ENCODE measurements at places on chromosomes 5 and 9. TPM values are rescaled to one million over a fixed set of nuclear protein-coding genes. Genes with fewer than 3 reads are reported as not detected.
A peak's percentile ranks its signal among the peaks of the same experiment; 100 is the strongest.

- DNase-seq = no peak
Observed at GRCh38 chr5:88734191-88734640, 148.8 kb downstream of the MEF2C start.

DNA sequence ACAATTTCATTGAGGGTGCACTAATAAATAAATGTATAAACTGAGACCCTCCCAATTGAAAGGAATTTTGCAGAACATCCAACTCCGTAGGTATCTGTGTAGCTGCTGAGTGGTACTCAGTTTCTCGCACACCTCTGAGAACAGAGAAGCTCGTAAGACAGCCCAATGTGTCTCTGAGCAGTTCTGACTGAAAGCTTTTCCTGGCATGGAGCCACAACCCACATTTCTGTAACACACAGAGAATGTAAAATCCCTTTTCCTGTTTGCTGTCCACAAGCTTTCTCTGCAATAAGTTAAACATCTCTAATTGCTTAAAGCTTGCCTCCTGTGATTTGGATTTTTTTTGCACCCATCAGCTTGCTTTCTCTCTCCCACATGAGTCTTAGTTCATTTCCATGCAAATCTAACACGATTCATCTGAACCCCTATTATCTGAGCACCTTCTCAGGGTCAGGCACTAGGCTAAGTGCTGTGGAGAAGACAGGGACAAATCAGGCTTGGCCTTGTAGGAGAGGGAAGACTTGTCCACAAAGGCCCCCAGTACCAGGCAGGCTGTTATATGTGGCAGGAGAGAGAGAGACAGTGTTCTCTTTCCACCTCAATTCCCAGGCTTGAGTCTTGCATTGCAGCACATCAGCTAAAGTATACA is 44.2 kb upstream of the COL15A1 start:
- DNase-seq = peak; percentile 70

GRCh38 chr9:35508069-35508468 is 18.2 kb downstream of the RUSC2 start:
- DNase-seq = no peak

DNA sequence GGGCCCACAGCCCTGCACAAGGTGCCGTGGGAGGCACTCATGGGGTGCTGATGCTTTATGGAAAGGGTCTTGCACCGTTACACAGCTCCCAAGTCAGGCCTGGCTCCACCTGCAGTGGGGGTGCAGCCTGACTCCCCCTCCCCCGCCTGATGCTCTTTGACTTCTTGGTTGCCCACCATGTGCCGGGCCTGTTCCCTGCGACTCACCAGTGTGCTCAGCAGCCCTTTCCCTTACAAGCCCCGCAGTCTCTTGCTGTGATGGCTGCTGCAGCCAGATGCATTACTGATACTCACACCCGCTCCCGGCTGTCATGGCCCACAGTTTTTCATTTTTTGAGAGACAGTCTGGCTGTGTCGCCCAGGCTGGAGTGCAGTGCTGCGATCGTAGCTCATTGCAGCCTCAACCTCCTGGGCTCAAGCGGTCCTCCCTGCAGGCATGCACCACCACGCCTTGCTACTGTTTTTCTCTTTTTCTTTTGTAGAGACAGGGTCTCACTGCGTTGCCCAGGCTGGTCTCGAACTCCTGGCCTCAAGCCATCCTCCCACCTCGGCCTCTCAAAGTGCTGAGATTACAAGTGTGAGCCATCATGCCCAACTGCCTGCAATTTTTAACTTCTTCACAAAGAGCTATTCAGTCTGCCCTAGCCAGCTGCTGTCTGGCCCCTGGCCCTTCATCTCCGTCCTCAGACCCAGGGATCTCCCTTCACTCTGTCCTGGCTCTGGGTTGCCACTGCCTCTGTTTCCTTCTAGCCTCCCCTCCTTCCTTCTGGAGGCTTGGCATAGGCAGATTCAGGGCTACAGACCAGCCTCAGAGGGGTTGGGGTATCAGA is 109.5 kb downstream of the RXRA start:
- DNase-seq = no peak

- DNase-seq = no peak
Observed at GRCh38 chr5:112283943-112284929, 134.8 kb downstream of the EPB41L4A start.

GRCh38 chr5:119385536-119386128 is 29.8 kb downstream of the TNFAIP8 start:
- DNase-seq = no peak

Gene RANBP3L
- total RNA-seq = 0.40 TPM

Gene ARHGEF39
- not detected for total RNA-seq

- no peak for DNase-seq
Observed at GRCh38 chr9:69393425-69393824, 68.4 kb downstream of the ENTREP1 start.

All from sciatic nerve (tissue), 2 donors.